Mammary epithelial cell (primary cell): ENCODE measurements at places on chromosomes 2 and 18.

- no peak for DNase-seq
These were observed 23.2 kb downstream of the LAMA3 start for GRCh38 chr18:23712445-23712844.

- no peak for DNase-seq
These were observed 1058.7 kb upstream of the KLHL29 start for GRCh38 chr2:22326250-22326649.

DNA sequence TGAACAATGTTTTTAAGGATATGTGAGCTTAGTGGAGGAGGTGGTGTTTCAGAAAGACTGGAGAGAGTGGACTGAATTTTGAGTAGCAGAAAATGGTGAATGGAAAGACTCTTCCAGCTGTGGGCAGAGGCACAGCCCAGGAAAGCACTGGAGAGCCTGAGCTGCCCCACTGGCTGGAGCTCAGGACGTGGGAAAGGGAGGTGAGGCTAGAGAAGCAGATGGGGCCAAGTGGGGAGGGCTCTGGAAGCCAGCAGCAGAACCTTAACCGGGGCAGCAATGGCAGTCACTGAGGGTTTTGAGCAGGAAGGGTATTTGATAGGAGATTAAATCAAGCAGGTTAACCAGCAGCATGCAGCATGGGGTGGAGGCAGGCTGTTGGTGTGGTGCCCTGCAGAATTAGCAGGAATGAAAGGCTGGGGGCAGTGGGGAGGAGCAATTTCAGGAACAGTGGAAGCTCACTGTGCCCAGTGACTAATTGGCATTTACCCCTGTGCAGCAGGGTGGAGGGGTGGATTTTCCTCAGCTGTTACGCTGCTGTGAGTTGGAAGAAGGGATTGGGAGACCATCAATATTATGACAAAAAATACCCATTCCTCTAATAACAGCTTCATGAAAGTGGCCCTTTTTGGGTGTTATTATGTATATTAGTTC is 136.2 kb downstream of the CERS6 start:
- DNase-seq, result no peak

- DNase-seq, result no peak
These were observed 80.7 kb upstream of the LDLRAD4 start for GRCh38 chr18:13137670-13138419.

GRCh38 chr2:887639-888038 is 63.0 kb upstream of the SNTG2 start:
- no peak for DNase-seq

GRCh38 chr2:229240984-229241491 is 30.0 kb downstream of the PID1 start:
- no peak for DNase-seq
